ENCODE measurements at places on chromosomes 16 and 17.

GRCh38 chr17:17884391-17885357, 47.9 kb upstream of the SREBF1 start:
- DNase-seq: no peak

GRCh38 chr16:2432801-2433505, 3.7 kb downstream of the CCNF start:
- no peak for DNase-seq

DNA sequence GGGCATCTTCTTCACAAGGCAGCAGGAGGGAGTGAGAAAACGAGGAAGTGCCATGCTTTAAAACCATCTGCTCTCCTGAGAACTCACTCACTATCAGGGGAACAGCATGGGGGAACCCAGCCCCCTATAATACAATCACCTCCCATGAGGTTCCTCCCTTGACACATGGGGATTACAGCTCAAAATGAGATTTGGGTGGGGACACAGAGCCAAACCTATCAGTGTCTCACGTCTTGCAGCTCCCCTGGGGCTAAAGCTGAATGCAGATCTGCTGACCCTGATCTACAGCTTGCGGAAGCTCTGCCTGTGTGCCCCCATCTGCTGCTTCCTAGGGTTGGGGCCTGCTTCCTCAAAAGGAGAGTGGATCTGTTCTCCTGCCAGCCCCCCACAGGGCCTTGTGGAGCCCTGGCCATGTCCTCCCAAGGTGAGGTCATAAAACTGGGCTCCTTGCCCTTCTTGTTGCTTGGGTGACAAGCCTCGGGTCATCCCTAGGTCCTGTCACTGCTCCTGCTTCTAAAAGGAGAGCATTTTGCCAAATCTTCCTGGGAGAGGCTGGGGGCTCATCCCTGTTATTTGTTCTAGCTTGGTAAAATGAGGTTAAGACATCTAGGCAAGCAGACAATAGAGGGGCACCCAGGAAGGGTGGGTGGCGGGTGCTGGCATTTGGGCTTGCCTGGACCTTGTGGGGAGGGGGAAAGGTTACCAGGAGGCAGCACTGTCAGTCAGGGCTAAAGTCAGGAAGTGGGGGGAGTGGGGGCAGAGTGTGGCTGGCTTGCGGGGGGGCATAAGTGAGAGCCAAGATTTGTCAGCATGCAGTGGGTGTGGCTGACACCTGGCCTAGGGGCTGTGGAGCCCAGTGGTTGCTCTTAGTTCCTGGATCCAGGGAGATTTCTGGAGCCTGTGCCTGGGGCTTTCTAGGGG, 16.0 kb downstream of the KRT33A start:
- no peak for DNase-seq

DNA sequence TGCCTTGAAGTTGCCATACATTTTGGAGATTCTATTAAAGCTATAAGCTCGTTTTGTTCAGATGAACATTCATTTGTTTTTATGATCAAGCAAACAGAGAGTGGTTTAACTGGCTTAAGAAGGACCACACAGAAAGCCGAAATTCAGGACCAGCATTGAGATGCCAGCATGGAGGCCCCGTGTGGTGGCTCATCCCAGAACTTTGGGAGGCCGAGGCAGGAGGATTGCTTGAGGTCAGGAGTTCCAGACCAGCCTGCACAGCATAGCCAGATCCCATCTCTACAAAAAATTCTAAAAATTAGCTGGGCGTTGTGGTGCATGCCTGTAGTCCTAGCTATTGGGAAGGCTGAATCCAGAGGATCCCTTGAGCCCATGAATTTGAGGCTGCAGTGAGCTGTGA, 45.9 kb upstream of the KIFC3 start:
- no peak for DNase-seq

DNA sequence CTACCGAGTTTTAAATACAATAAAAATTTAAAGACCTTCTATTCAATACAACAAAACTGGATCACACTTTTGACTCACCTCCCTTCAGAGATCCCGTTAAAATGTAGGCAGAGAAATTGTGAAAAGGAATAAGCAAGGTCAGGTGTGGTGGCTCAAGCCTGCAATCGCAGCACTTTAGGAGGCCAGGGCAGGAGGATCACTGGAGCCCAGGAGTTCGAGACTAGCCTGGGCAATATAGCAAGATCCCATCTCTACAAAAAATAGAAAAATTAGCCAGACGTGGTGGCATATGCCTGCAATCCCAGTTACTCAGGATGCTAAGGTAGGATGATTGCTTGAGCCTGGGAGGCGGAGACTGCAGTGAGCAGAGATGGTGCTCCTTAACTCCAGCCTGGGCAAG, 16.7 kb downstream of the CHST5 start:
- no peak for DNase-seq

- DNase-seq: no peak
Measured at GRCh38 chr17:67521775-67522069, 144.6 kb downstream of the PITPNC1 start.

- DNase-seq: no peak
Measured at GRCh38 chr17:81964081-81964849, 3.3 kb upstream of the NOTUM start.

GRCh38 chr17:8941520-8941919, 24.0 kb downstream of the PIK3R5 start:
- DNase-seq: no peak

DNA sequence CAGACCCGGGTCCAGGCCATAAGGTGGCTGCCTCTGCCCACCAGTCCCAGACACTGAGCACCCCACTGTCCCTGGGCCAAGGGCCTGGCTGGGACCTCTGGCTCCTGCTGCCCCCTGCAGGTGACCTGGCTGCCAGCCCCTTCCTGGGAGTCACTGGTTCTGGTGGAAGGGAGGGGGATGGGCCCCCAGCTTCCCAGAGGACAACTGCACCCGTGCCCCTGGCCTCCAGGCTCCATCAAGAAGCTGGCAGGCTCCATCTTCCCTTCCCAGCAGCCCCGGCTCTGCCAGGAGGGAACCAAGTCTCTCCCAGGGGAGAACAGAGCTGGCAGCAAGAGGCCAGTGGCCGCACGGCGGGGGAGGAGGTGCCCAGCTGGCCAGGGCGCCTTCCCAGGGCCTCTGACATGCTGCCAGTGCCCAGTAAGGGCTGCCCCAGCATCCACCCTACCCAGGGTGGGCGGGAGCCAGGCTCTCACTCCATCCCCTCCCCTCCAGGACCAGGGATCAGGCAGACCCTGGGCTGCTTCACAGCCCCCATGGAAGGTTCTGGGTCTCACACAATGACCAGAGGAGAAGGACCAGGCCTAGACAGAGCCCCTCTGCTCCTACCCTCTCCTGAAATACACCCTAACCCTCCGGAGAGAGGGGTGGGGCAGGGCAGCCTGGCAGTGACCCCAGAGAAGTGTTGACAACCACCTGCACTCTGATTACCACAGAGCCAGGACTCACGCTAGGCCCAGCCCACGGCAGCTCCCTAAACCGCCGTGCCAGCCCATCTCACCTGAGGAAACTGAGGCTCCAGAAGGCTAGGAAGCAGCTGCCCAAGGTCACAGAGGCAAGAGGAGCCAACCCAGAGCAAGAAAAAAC, 3.6 kb downstream of the CLUH start:
- DNase-seq: no peak

- no peak for DNase-seq
Measured at GRCh38 chr16:84497418-84498222, 6.8 kb downstream of the MEAK7 start.

GRCh38 chr17:68020409-68020756, 15.2 kb upstream of the KPNA2 start:
- peak; percentile 66 for DNase-seq

GRCh38 chr17:49573510-49574322, 2.0 kb upstream of the NXPH3 start:
- no peak for DNase-seq

DNA sequence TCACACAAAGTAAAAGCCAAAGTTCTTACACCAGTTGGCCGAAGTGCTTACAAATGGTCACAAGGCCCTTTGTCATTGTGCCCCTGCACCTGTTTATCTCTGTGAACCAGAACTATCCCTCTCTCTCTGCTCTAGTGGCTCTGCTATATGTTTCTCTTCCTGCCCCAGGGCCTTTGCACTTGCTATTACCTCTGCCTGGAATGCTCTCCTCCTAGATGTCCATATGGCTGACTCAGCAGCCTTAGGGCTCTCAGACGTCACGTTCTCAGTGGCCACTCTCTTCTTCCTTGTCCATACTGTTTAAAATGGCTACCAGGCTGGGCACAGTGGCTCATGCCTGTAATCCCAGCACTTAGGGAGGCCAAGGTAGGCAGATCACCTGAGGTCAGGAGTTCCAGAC, 38.8 kb upstream of the DDX52 start:
- DNase-seq: no peak

- DNase-seq: peak; percentile 23
Measured at GRCh38 chr16:117379-118365, 20.8 kb downstream of the NPRL3 start.

DNA sequence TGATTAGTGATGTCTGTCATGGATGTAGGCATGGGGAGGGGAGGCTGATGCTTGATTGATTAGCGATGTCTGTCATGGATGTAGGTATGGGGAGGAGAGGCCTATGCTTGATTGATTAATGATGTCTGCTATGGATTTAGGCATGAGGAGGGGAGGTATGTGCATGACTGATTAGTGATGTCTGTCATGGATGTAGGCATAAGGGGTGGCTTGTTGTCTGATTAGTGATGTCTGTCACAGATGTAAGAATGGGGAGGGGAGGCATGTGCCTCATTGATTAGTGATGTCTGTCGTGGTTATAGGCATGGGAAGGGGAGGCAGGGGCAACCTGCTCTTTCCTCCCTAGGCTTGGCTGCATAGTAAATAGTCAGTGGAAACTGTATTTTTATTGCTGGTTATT, 409.4 kb downstream of the HAPSTR1 start:
- no peak for DNase-seq

DNA sequence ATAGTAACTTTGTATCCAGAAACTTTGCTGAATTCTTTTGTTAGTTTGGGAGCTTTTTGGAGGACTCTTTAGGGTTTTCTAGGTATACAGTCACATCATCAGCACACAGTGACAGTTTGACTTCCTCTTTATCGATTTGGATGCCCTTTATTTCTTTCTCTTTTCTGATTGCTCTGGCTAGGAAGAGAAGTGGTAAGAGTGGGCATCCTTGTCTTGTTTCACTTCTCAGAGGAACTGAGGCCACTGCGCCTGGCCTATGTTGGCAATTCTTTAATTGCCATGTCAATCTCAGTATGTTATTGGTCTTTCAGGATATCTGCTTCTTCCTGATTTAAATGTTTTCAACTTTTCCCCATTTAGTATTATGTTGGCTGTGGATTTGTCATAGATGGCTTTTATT, 24.6 kb downstream of the ATF7IP2 start:
- DNase-seq: no peak

DNA sequence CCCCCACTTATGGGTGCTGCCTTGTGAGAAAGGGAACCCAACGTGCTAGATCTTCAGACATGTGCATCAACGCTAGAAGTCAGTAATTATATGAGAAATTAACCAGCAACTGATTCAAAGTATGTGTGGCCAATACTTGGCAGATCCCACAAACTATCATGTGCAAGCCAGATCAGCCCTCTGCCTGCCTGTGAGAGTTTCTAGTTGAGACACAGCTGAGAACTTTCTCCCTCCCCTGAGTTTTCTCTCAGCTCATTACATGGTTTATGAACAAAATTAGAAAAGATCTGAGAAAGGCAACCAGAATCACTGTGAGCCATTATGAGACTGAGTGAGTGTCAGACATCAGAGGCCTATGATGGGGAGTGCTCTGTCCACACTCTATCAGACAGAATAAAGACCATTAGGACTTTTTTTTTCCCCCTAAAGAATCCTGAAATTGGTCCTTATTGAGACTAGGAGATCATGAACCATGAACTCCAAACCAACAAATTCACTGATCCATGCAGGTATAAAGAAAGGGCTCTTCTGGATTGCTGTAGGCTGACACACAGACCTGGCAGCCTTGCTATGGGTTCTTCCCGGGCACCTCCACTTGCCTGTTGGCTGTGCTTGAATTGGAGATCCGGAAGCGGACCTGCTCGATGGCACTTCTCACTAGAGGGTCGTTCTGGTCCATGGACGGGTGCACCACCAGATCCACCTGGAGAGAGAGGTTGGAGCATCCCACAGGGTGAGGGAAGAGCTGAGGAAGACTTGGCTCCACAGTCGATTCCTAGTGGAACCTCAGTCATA, 51.5 kb downstream of the GTF3C1 start:
- no peak for DNase-seq

DNA sequence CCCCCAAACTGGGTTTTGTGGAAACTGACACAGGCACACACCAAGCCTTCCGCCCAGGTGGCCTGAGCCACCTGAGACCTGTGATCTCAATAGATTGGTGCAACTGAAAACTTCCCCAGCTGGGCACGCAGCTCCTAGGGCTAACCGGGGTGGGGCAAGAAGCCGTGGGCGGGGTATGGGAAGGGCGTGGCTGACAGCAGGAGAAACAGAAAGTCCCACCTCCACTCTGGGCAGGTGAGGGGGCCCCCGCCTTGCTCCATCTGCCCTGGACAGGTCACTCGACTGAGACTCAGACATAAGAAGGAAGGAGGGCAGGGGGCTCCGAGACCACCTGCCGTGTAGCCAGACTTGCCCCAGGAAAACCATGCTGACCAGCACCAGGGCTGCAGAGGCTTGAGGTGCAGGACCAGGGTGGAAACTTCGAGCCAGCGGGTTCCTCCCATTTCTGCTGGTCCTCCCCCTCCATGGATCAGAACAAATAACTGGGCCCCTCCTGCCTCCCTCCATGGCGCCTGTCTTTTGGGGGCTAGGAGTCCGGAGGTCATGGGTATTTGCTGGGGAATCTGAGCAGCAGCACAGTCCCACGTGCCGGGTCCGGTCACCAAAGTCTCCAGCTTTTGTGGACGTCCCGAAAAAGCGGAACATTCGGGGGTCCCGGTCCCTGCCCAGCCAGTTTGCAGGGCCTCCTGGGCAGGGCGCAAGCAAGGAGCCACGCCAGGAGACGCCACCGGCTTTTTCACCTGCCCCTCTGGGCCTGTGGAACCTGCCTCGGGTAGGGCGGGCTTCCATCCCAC, 1.3 kb downstream of the TIMP2 start:
- peak; percentile 56 for DNase-seq

- no peak for DNase-seq
Measured at GRCh38 chr17:61349350-61349749, 50.3 kb upstream of the TBX2 start.

DNA sequence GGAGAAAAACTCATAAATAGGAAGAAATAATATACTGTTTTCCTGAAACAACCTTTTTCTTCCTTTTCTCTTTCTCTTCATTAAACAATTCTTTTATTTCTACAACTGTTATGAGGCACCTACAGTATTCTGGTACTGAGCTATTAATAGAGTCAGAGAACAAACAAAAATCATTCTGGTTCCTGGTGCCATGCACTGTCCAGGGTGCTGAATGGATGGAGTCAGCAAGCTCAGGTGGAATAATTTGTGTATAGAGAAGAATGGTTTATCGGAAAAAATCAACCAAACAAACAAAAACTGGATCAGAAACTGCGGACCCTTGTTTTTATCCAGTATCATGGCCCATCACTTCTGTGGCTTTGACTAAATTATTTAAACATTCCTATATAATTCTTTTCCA, 430.3 kb upstream of the GOT2 start:
- DNase-seq: no peak
